ENCODE measurements at places on chromosomes 4 and X.
A peak's percentile ranks its signal among the peaks of the same experiment; 100 is the strongest.

DNA sequence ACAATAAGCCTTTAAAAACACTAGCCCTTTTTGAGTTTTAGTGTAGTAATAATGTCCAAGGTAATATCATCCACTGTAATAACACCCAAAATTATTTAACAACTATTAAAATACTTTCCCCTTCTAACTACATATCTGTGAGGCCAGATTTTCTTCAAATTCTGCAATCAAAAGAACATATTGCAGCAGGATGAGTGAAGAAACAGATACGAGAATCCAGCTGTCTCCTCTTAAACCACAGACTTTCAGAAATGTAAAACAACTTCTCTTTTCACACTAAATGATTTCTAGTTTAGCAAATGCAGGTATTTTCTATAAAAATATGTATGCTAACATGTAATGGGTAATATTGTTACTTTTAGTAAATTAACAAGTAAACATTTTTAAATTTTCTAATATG, 148.9 kb downstream of the PRDM5 start:
- DNase-seq, result no peak

DNA sequence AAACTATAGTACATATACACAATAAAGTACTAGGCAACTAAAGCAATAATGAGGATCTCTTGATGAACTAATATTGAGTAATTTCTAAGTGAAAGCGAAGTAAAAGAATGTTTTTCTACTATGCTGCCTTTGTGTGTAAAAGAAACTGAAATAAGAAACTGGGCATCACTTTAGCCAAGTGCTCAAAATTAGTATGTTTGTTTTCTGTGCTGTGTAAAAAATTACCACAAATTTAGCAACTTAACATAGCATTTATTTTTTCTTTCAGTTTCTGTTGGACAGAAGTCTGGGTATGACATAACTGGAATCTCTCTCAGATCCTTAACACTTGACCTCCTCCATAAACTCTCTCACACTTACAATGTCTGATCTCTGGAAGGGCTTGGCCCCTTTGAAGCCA, 687.1 kb upstream of the MAGEB2 start:
- DNase-seq, result no peak

DNA sequence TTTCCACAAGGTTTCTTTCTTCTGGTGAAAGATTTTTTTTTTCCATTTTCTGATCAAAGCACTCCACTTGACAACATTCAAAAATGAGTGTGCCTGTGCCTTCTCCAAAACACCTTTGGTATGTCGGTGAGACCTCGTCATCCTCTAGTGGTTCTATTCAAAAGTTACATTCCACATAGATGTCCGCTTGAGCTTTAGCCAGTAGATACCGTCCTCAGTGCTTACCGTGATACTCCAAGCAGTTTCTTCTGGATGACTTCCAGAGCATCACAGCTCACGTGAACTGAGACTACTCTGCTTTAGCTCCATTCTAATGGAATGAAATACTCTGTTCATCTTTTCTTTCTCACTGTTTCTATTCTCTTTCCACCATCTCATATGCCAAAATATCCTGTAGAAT, 38.2 kb upstream of the VEGFC start:
- DNase-seq, result peak; percentile 32

GRCh38 chr4:39023059-39023458, 9.2 kb downstream of the TMEM156 start:
- DNase-seq, result peak; percentile 50

GRCh38 chr4:3134201-3134600, 59.7 kb downstream of the HTT start:
- DNase-seq, result no peak

- DNase-seq, result no peak
These were observed 55.8 kb downstream of the CLCN5 start for GRCh38 chrX:49978176-49978575.

- DNase-seq, result no peak
These were observed 165.7 kb downstream of the OR13H1 start for GRCh38 chrX:131709553-131709952.

- DNase-seq, result no peak
These were observed 42.1 kb downstream of the AFF1 start for GRCh38 chr4:86976801-86977485.

DNA sequence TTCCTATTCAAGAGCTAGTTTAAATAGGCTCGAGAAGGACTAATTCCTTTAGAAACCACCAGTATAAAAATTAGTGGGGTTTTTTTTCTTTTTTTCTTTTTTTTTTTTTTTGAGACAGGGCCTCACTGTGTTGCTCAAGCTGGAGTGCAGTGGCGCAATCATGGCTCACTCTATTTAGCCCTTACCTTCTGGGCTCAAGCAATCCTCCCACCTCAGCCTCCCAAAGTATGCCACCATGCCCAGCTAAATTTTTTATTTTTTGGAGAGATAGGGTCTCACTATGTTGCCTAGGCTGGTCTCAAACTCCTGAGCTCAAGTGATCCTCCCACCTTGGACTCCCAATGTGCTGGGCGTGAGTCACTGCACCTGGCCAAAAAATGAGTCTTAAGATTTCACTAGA, 52.8 kb downstream of the APOO start:
- DNase-seq, result no peak

DNA sequence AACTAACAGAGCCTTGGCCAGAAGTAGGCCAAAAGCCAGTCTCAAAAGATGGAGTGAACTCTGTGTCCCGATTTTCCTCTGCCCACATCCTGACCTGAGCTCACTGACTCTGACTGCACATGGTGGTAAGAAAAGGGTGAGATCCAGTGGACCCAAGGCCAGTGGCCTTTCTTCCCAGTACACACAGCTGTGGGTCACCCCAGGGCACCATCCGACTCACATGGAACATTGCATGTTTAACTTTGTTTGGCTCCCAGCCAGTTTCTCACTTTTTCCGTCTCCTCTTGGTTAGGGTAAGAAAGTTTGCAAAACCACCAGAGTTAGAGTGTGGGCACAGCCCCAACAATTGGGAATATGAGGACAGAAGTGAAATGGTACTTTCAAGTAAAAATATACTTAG, 69.8 kb downstream of the GAB1 start:
- DNase-seq, result no peak

DNA sequence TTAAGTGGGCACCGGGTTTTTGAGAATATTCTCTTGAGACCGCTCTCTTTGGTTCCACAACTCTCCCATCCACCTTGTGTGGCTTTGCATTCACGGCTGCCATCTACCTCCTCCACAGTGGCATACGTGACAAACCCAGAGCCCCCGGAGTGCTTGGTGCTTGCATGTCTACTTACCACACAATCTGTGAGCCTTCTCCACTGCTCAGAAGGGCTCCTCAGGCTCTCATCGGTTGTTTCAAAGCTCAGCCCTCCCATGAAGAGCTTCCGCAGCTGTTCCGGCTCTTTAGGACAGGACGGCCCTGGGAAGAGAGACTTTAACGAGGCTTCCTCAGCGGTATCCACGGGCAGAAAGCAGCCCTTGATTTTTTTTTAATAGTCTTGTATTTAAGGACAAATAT, 167.6 kb upstream of the ANK2 start:
- DNase-seq, result no peak

DNA sequence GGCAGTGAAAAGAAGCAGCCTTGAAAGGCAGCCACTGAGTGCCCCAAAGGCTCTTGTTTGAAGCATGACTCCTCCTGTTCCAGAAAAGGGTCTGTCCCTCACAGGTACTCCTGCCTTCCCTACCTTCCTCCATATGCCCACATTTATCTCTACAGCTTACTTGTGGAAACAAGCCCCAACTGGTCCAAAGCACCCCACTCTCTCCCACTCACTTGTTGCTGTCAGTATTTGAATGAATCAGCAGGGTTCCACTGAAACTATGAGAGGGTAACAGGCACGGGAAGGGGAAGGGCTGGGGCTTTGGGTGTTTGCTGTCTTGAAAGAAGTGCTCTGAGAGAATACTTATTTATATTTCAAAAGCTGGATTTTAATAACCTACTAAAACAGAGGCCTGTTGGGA, 34.9 kb downstream of the GPR143 start:
- DNase-seq, result no peak

GRCh38 chr4:6152869-6153705, 47.3 kb downstream of the JAKMIP1 start:
- DNase-seq, result no peak

DNA sequence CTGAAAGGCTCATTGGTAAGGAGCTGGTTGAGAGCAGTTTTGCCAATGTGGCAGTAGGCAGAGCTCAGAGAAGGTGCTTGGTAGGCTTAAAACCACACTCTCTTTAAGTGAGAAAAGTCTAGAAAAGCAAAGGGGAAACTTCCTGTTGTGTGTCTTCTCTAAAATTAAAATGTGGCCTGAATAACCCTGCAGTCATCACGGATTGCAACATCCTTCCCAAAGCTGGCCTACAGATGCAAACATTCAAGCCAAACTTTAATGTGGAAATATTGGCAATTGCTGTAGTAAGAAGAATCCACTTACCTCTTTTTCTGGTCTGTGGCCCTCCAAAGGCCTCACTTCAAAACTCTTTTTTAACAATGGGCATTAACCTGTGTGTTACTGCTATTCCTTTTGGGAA, 348.5 kb downstream of the OPHN1 start:
- peak; percentile 55 for DNase-seq

GRCh38 chrX:68732906-68733493, 85.5 kb downstream of the STARD8 start:
- DNase-seq, result peak; percentile 31

DNA sequence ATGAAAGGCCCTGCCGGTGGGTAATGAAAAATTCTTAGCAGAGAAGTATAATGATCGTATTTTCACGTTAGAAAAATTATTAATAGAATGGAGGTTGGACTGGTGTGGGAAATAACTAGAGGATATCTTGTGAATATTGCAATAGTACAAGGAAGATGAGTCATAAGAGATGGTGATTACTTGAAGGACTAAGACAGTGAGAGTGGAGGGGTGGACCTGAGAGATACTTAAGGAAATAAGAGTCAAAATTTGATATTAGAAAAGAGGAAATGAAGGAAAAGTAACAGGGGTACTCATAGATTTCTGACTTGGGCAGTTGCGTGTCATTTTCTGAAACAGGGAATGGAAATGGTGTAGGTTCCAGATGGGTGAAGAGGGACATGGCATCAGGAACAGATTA, 1.7 kb upstream of the USP53 start:
- DNase-seq, result peak; percentile 68

DNA sequence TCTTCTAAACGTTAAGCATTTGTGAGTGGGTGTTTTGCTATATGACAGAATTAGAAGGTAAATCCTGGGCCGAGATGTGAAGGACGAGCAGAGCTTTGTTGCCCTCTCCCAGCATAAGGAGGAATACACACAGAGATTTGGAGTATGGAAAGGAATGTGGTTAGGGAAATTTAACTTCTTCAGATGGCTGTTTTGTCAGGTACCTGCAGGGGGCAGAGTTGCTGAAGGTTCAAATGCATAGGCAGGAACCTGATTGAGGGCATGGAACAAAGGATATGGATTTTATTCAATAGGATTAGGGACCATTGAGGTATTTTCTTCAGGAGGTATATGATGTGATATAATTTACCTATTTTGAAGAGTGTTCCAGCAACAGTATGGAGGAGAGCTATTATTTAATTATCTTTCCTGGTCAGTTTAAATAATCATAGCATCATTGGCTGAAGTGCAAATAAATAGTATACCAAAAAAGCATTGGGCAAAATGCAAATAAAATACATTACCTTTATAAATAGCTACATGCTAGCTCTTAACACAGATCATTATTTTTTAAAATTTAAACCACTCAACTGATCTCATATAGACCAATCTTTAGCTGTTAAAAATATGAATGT, 143.6 kb downstream of the SLIT2 start:
- DNase-seq, result peak; percentile 15

- DNase-seq, result no peak
These were observed 62.1 kb downstream of the GPRIN3 start for GRCh38 chr4:89245459-89245858.

DNA sequence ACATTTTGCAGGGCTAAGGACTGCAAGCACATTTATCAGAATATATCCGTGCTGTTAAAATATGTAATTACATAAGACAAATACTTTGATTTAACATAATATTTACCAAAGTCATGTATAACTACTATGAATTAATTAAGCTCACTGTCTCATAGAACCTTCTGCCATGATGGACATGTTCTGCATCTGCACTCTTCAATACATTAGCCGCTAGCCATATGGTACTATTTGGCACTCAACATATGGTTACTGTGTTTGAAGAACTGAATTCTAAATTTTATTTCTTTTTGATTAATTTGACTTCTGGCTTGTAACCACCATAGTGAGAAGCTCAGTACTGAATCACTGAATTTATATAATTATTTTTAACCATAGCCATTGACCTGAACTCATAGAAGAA, 427.0 kb upstream of the TRAM1L1 start:
- DNase-seq, result no peak

- peak; percentile 90 for DNase-seq
These were observed 59.3 kb downstream of the MAD2L1 start for GRCh38 chr4:120007191-120007871.

- DNase-seq, result peak; percentile 34
These were observed 28.1 kb downstream of the SLC25A43 start for GRCh38 chrX:119427024-119427794.

DNA sequence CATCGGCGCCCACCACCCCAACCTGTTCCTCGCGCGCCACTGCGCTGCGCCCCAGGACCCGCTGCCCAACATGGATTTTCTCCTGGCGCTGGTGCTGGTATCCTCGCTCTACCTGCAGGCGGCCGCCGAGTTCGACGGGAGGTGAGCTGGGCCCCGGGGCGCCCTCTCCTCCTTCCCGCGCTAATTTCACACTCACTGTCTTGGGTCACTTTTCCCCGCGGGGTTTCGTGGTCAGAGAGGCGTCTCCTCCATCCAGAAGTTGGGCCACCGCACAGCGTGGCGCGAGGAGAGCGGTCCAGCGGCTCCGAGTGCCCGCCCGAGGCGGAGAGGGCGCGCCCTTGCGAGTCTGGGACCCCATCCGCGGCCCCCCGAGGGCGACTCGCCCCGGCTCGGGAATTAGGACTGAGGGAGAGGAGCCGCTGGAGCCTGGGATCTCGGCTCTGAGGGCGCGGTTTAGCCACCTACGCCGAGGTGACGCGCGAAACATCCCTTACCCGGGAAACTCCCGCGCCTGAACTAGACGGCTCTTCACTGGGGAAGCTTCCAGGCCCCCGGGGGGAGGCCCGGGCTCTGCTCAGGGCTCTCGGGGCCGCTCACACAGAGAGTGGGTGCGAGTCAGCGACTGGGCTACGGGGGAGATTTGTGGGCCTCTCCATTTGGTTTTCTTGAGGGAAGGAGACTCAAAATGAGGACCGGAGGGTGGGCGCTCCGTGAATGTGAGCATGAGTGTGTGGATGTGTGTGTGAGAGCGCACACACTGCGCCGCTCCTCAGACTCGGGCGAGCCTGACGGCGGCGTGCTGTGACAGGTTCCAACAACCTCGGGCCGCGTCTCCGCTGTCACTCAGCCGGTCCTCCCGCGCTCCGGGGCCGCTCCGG, 551 bp downstream of the NPNT start:
- DNase-seq, result no peak

DNA sequence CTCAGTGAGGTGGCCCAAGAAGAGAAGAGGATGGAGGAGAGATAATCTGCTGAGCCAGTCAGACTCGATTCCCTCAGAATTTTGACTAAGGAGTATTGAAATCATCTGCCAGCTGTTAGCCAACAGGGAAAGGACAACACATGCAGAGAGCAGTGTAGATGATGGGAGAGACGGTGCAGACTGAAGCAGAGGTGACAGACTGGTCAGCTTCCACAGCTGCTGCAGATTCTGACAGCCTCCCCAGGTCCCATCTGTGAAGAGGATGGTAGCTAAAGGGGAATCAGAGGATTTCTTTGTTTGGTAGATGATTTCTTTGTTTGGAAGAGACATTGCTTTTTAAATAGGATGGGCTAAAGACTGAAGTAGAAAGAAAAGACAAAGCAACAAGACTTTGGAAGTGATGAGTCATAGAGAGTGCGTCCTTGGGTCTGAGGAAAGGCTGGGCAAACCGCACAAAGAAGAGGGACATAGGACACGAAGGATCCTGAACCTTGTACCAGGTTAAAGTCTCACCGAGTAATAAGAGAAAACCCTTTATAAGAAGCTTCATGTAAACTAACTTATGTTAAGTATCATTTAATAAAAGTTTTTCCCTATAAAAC, 27.6 kb downstream of the INTU start:
- DNase-seq, result no peak

Measured in IMR-90 (cell line).